ENCODE measurements at places on chromosomes 6 and 20. TPM values are rescaled to one million over a fixed set of nuclear protein-coding genes. Genes with fewer than 3 reads are reported as not detected.

HEY2 gene
- 22.7 TPM for total RNA-seq

SNPH gene
- 8.0 TPM for total RNA-seq

DNA sequence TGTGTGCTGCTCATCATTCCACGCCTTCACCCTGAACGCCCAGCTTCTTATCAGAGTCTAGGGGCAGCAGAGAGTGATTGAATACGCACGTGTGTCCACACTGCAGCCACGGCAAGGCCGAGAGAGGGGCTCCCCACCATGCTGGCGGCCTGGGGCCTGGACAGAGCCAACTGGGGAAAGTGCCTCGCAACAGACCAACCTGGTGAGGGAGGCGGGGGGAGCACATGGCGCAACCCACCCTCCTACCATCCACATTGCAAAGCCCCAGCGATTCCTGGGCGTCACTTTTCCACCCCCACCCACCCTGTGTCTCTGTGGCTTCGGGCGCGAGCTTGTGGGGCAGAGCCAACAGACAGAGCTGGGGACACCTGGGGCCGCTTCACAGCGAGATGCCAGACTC is 66.4 kb upstream of the DUSP22 start:
- no peaks in the 10 kb centered on the region for H3K36me3 ChIP-seq
- H3K4me3 ChIP-seq, result no peak overlapping the region
- H3K4me1 ChIP-seq, result peaks cover 10% of the 10 kb centered on the region
- H3K27ac ChIP-seq, result no peak overlapping the region
- DNase-seq, result no peak

DNA sequence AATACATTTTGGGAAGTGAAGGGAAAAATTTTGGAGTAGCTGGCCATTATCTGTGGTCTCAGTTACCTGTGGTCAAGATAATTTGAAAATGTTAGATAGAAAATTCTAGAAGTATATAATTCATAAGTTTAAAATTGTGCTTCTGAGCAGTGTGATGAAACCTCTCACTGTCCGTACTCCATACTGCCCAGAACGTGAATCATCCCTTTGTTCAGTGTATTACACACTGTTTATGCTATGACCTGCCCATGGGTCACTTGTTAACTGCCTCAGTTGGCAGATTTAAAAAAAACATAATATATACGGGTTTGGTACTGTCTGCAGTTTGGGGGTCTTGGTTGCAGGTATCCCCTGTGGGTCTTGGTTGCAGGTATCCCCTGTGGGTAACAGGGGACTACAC is 4.1 kb upstream of the CALHM5 start:
- peaks cover 13% of the 10 kb centered on the region for H3K4me1 ChIP-seq
- no peak overlapping the region for H3K27ac ChIP-seq
- no peak overlapping the region for H3K4me3 ChIP-seq

DNA sequence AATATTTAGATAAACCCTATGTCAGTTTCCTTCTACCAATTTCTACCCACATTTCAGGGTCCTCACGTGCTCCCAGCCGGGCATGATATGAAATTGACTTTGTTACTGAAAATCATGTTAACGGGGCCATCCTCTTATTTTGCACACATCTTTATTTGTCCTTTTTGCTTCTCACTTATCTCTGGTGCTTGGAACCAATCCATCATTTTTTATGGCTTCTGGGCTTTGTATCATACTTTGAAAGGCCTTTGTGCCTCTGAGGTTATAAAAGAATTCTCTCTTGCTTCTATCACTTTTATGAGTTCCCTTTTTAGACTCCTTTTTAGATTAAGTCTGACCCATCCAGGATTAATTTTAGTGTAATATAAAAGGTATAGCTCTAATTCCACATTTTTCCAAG is 117.1 kb upstream of the PRND start:
- H3K36me3 ChIP-seq, result no peaks in the 10 kb centered on the region
- no peak for DNase-seq
- no peak overlapping the region for H3K27ac ChIP-seq

DNA sequence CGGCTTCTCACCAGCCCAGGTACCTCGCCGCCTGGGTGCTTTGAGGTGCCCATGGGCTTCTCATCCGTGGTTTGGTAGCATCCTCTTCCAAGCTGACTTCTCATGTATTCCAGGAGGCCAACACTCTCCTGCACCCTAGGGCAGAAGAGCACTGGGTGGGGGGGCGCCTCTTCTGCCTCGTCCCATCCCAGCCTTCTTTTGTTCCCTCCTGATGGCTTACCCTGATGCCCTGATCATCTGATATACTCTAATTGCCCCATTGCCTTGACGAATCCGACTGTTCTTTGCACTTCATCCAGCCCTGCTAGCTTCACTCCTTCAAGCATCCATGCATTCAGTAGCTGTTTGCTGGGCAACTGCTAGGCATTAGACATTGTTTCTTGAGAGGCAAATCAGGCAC is 60.6 kb downstream of the ZNF831 start:
- DNase-seq, result no peak
- H3K36me3 ChIP-seq, result no peaks in the 10 kb centered on the region
- no peak overlapping the region for H3K27ac ChIP-seq
- no peak overlapping the region for H3K4me3 ChIP-seq
- peaks cover 4% of the 10 kb centered on the region for H3K4me1 ChIP-seq

DNA sequence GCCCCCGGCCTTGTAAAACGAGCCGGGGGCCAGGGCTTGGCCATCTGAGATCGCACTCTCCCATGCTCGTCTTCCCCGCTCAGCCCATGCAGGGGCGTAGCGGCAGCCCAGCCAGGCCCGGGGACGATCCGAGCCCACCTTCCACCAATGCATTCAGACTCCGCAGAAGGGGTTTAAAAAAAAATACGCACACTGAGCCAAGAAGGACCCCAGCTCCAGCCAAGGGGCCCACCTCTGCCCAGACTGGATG is 320 bp downstream of the GSTA4 start:
- peak overlapping the region; percentile 95 for H3K4me3 ChIP-seq
- peaks cover 44% of the 10 kb centered on the region for H3K4me1 ChIP-seq
- DNase-seq, result no peak
- peaks cover 18% of the 10 kb centered on the region for H3K36me3 ChIP-seq

ZNF184 gene
- 9.5 TPM for total RNA-seq

DAAM2 gene
- total RNA-seq, result 87.2 TPM

GRCh38 chr6:116289876-116290275 is 10.1 kb upstream of the TSPYL1 start:
- DNase-seq, result no peak
- H3K27me3 ChIP-seq, result no peaks in the 10 kb centered on the region
- H3K4me1 ChIP-seq, result no peaks in the 10 kb centered on the region
- H3K4me3 ChIP-seq, result no peak overlapping the region

DNA sequence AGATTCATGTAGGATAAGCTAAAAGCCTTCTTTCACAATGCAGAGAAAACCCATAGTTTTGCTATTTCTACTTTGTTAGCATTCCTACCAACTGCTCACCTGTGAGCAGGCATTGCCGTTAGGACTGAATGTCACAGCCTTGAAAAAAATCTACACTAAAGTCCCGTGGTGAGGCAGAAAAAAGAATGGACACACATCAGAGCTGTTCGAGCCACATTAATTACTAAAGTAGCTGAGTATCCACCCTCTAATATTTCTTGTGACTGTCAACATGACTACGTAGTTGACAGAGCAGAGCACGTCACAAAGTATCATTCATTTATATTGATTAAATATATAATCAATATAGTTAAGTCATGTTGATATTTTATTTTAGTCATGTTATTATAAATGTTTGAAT is 10.1 kb downstream of the HDGFL1 start:
- H3K4me1 ChIP-seq, result peaks cover 38% of the 10 kb centered on the region
- H3K4me3 ChIP-seq, result no peak overlapping the region
- H3K27ac ChIP-seq, result no peak overlapping the region
- H3K36me3 ChIP-seq, result no peaks in the 10 kb centered on the region
- no peaks in the 10 kb centered on the region for H3K27me3 ChIP-seq

AVP gene
- not detected for total RNA-seq

CGA gene
- total RNA-seq, result not detected

DNA sequence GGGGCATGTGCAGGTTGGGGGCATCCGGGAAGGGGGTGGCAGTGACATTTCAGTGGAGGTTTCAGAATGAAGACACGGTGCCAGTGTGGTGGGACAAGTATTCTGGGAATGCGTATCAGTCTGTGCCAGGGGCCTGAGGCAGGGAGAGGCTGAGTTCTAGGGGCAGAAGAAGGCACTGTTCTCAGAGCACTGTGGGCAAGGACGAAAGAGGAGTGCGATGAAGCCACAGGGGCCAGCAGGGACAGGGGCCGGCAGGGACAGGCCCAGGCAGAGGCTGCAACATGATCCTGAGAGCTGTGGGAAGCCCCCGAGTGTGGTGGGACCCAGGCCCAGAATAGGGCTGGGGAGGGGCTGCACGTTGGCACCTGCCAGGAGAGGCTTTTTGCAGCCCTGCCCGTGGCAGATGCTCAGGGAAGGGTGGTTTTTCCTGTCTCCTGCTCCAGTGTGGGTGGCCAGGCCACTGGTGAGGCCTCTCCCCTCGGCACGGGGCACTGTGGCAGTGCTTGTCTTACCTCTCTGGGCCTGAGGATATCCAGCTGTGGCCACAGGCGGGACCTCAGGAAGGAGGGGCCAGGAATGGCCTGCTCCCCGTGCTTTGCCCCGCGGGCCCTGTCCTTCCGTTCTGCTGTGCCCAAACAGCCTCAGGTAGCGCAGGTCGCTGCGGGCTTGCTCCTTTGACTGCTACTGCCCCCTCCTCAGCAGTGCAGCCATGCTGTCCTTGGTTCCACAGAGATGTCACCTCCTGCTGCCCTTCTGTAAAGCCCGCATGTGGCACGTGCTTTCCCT is 10.0 kb downstream of the ENTPD6 start:
- no peak overlapping the region for H3K4me3 ChIP-seq
- no peaks in the 10 kb centered on the region for H3K27me3 ChIP-seq
- H3K27ac ChIP-seq, result peak overlapping the region; percentile 55
- peak; percentile 82 for DNase-seq

DNA sequence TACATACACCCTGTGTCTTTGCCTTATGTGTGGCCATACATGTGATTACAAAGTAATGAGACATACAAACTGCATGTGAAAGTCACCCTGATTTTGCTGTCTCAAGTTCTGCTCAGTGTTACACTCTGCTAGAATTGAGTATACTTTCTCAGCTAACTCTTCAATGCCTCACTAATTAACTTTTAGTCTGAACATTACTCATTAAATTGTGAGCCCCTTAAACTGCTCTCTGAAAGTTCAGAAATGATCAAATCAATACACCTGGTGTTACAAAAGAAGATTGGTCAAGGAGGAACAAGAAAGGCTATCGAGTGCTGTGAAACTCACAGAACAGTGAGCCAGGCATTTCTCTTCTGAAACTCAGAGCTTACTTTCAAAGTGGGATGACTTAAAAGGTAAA is 71.3 kb downstream of the MKKS start:
- H3K27me3 ChIP-seq, result peaks cover 12% of the 10 kb centered on the region
- H3K27ac ChIP-seq, result no peak overlapping the region
- H3K4me3 ChIP-seq, result no peak overlapping the region
- H3K36me3 ChIP-seq, result no peaks in the 10 kb centered on the region

DNA sequence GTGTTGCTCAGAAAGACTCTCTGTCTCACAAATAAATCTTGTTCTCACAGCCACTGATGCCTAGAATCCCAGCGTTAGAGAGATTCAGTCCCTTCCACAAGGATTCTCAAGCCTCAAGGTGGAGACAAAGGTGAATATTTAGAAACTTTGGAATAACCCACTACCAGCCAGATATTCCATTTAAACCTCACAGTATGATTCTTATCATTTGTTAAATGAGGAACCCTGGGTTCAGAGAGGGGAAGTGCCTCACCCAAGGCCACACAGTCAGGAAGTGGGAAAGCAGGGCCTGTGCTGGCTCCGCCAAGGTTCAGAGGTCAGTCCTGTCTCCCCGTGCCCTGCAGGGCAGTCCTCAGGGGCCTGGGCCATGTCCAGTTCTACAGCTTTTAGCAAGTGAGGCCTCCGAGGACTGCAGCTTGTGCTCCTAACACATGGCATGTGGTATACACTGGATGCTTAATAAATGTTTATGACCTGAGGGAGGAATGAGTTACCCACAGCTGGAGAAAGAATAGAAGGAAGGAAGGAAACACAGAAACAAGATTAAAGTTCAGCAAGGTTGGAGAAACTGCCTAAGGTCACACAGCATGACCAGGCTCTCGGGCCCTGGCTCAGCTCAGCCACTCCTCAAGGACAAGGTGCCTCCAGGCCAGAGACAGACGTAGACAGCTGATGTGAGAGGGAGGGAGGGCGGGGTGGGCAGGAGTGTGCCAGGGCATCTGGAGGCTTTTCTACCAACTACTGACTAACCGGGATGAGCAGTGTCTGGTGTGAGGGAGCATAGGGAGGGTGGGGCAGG is 3.9 kb upstream of the TGM2 start:
- no peaks in the 10 kb centered on the region for H3K27me3 ChIP-seq
- H3K4me1 ChIP-seq, result peaks cover 81% of the 10 kb centered on the region
- H3K27ac ChIP-seq, result peak overlapping the region; percentile 39
- H3K36me3 ChIP-seq, result no peaks in the 10 kb centered on the region
- no peak for DNase-seq
- H3K4me3 ChIP-seq, result no peak overlapping the region

GRCh38 chr6:147950623-147950987 is 392.0 kb upstream of the SASH1 start:
- peak overlapping the region; percentile 20 for H3K4me3 ChIP-seq
- H3K4me1 ChIP-seq, result peaks cover 48% of the 10 kb centered on the region
- H3K27ac ChIP-seq, result peak overlapping the region; percentile 95
- H3K27me3 ChIP-seq, result no peaks in the 10 kb centered on the region
- H3K36me3 ChIP-seq, result peaks cover 2% of the 10 kb centered on the region

DNA sequence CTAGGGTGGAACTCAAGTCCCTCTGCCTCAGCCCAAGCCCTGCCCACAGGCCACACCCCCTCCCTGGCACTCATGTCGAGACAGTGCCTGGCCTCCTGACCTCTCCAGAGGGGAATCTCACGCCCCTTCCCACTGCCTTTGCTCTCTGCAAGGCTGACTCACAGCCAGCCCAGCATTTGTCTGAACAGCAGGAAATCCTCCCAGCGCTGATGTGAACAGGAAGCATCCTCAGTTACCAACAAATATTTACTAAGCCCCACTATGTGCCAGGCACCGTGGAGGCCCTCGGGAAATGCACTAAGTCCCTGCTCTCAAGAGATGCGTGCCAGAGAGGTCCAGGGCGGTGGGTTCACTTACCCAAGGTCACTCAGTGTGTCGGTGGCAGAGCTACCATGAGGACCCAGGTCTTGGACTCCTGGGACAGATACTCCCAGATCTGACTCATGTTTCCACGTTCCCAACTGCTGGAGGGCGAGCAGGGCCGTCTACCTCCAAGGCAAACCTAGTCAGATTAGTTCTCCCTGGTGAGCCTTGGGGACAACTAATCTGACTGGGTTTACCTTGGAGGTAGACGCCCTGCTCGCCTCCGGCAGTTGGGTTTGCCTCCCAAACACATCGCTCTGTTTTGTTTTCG is 7.8 kb downstream of the ADA start:
- H3K4me1 ChIP-seq, result peaks cover 74% of the 10 kb centered on the region
- peaks cover 18% of the 10 kb centered on the region for H3K36me3 ChIP-seq
- H3K27ac ChIP-seq, result peak overlapping the region; percentile 94

GRCh38 chr20:52953020-52953419 is 19.1 kb upstream of the TSHZ2 start:
- H3K4me1 ChIP-seq, result no peaks in the 10 kb centered on the region
- H3K27ac ChIP-seq, result no peak overlapping the region
- H3K36me3 ChIP-seq, result no peaks in the 10 kb centered on the region
- H3K4me3 ChIP-seq, result no peak overlapping the region

HLA-DMB gene
- not detected for total RNA-seq

All from osteocyte (in vitro differentiated cells).